ENCODE measurements at places on chromosomes 4 and X. TPM values are rescaled to one million over a fixed set of nuclear protein-coding genes. Genes with fewer than 3 reads are reported as not detected.

Gene UCP1
- not detected for total RNA-seq

Gene FGFR3
- 34.3 TPM for total RNA-seq

Gene TMSB15C
- 4.0 TPM for total RNA-seq

Gene CHIC1
- total RNA-seq: 8.5 TPM

DNA sequence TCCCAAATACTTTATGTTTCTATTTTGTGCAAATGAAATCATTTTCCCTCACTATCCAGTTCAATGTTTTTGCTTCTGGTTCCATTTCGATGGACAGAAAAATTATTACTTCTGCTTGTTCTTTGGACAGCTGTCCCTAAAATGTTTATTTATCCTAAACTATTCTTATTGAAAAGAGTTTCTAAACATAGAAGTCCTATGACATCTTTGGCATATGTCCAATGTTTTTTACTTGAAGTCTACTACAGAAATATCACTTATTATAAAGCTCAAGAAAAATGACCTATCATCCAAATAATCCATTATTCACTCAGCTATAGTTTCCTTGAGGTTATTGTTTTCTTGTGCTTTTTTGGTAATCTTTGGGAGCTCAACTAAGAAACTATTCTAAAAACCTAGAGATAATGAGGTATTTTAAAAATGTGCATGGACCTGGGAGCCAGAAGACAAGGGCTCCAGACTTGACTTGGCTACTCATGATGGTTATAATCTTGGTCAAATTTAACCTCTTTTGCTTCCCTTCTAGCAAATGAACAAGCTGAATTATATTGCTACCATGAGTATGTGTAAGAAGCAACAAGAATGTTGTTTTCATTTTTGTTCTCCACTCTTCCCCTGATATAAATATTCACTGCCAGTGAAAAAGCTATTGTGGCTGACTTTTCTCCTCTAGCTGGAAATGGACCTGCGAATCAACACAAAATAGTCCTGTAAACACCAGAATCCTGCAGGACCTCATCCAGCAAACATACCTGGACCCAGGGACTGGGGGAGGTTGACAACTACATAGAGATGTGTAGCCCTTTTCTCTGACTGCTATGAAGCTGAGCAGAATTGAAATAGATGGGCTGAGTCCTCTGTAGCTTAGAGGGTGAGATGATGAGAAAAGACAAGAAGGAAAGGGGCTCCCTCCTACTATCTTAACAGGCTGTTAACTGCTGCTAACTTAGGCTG is 137.4 kb downstream of the FRYL start:
- H3K4me3 ChIP-seq: no peak overlapping the region
- H3K27me3 ChIP-seq: no peaks in the 10 kb centered on the region
- DNase-seq: no peak
- no peak overlapping the region for H3K27ac ChIP-seq
- no peaks in the 10 kb centered on the region for H3K36me3 ChIP-seq

DNA sequence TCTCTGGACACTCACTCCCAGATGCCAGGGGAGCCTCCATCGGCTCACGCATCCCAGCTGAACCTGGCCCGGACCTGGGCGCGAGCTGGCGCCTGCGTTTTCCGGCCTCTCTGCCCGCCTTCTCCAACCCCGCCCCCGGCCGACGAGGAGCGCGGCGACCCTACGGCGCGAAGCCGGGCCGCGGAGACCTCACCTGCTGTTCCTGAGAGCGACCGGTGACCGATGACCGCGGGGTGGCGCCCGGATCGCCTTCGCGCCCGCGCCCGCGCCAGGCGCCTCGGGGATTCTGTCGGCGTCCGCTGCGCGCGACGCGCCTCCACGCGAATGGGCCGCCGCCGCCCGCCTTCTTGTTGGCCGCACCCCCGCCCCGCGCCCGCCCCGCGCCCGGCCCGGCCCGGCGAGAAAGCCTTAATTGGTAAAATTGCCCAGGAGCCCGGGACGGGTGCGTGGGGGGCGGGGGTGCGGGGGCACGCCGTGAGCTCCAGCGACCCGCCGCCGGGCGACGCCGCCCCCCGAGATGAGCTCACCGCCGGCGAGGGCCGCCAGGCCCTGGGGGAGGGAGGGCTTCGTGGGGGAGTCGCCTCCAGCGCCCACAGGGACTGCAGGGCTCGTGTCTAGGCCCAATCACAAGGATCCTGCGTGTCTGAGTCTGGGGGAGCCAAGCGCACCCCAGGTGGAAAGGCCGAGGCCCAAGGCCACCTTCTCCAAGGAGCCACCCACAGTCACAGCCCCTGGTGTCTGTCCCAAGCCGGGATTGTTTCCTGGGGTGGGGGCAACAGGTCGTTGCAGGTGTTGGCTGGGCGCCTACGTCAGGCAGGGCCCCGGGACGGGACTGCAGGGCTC is at the start of gene FLNA:
TSS of gene FLNA (minus strand) at position 322 of the 843 bp plus-strand sequence. CDS start 3,389 bp downstream, outside the sequence.
- H3K4me1 ChIP-seq: no peaks in the 10 kb centered on the region
- peak within 1 kb of the TSS; percentile 80 for H3K27ac ChIP-seq
- peak; percentile 72 for DNase-seq

GRCh38 chr4:179836179-179837075 is 2394.2 kb upstream of the AGA start:
- no peaks in the 10 kb centered on the region for H3K4me1 ChIP-seq
- H3K4me3 ChIP-seq: no peak overlapping the region
- H3K27ac ChIP-seq: no peak overlapping the region
- no peak for DNase-seq

GRCh38 chr4:16692524-16692923 is 205.9 kb downstream of the LDB2 start:
- H3K4me3 ChIP-seq: no peak overlapping the region
- no peak overlapping the region for H3K27ac ChIP-seq
- no peaks in the 10 kb centered on the region for H3K36me3 ChIP-seq
- H3K27me3 ChIP-seq: no peaks in the 10 kb centered on the region
- H3K4me1 ChIP-seq: no peaks in the 10 kb centered on the region

DNA sequence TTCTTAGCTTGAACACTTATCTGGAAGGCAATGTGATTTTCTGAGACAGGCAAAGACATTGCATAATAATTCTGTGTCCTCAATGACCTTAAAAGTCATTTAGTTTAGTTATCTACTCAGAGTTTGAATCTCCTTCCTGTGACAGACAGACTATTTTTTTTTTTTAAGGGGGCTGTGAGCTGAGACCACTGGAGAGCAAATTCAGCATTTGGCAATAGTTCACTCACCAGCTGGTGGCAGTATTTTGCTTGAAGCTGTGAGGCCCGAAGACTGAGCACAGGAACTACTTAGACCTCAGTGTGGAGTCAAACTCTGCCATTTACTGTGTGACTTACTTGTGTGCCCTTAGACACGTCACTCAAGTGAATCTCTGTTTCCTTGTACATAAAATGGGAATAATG is 22.9 kb upstream of the CPE start:
- no peak overlapping the region for H3K4me3 ChIP-seq
- H3K27ac ChIP-seq: no peak overlapping the region
- DNase-seq: peak; percentile 27
- no peaks in the 10 kb centered on the region for H3K27me3 ChIP-seq
- no peaks in the 10 kb centered on the region for H3K36me3 ChIP-seq
- peaks cover 24% of the 10 kb centered on the region for H3K4me1 ChIP-seq

GRCh38 chr4:153119626-153120025 is 84.6 kb upstream of the TRIM2 start:
- H3K27me3 ChIP-seq: no peaks in the 10 kb centered on the region
- H3K4me1 ChIP-seq: peaks cover 17% of the 10 kb centered on the region
- no peak for DNase-seq
- no peak overlapping the region for H3K27ac ChIP-seq

DNA sequence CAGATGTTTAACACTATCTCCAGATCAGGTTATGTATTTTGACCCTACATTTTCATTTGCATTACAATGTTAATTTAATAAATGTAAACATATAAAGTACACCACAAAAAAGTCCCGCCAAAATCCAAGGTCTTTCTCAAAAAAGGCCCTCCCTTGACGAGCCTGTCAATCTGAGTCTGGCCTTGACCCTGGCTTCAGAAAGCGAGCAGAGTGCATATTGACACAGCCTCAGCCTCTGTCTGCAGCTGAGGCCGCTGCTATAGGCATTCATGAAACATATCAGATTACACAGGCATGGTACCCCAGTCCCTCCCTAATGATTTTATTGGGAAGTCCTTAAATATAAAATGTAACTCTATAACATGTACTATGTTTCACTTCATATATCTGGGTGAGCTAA is 6.2 kb downstream of the MBNL3 start:
- no peak overlapping the region for H3K27ac ChIP-seq
- no peaks in the 10 kb centered on the region for H3K36me3 ChIP-seq
- no peaks in the 10 kb centered on the region for H3K27me3 ChIP-seq

GRCh38 chr4:48898733-48899431 is 7.7 kb downstream of the OCIAD2 start:
- peaks cover 64% of the 10 kb centered on the region for H3K36me3 ChIP-seq
- no peaks in the 10 kb centered on the region for H3K27me3 ChIP-seq
- peak overlapping the region; percentile 82 for H3K27ac ChIP-seq
- peaks cover 22% of the 10 kb centered on the region for H3K4me1 ChIP-seq
- DNase-seq: peak; percentile 14

DNA sequence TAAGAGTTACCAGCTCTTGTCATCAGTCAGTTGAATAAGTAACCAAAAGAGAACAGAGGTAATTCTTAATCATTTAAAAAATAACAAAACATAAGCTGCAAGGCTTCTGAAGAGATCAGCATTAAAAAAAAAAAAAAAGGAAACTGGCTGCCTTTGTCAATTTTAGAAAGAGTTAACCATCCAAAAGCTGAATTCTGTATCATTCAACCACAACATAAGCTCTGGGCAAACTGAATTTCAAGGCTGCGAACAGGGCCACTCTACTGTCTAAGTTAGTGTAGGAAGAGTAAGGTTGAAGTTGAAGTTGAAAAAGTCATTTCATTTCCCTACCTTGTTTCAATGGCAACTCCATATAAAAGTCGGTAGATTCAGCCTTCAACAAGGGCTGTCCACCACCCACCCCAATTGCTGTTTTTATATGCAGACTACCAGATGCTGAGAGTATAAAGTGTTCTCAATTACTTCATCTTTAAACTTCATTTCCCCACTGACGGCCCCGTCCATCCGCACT is 1.1 kb upstream of the LIN54 start:
- H3K4me3 ChIP-seq: peak overlapping the region; percentile 93
- DNase-seq: no peak
- peaks cover 40% of the 10 kb centered on the region for H3K36me3 ChIP-seq

DNA sequence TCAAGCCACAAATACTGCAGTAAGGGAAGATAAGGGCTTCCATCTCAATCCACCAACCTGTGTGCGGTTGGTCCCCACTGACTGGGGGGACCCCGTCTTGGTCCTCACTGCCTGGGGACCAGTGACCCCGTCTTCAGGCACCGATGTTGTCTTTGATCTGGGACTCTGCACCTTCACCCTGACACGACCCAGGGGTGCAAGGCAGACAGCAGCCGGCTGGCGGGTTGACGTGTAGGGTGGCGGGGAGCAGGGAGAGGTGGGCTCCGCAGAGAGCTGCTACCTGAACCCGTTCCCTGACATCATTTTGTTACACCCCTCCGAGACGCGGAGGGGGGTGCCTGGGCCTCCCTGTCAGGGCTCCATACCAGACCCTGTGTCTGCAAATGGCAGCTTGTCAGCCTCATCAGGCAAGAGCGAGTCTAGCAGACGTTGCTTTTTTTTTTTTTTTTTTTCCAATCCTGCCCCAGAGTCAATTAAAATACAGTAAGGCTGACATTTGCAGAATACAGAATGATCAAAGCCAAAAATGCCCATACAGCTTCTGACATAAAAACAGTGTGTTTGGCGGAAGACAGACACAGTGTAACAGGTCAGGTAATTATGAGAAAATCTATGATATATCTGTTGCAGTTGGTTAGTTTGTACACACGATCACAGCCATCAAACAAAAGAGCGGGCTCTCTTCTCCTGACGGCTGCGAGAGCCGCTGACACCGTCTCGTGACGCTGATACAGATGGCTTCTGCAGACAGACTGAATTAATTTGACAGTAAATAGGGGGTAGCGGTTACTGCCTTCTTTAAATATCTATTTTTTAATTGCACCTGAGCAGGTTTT is 118.6 kb downstream of the CRLF2 start:
- no peaks in the 10 kb centered on the region for H3K4me1 ChIP-seq
- no peak overlapping the region for H3K27ac ChIP-seq
- no peaks in the 10 kb centered on the region for H3K36me3 ChIP-seq

- no peaks in the 10 kb centered on the region for H3K4me1 ChIP-seq
- no peaks in the 10 kb centered on the region for H3K27me3 ChIP-seq
- H3K36me3 ChIP-seq: no peaks in the 10 kb centered on the region
- no peak overlapping the region for H3K4me3 ChIP-seq
- no peak for DNase-seq
Measured at GRCh38 chrX:136115126-136115903, 32.0 kb upstream of the FHL1 start.

DNA sequence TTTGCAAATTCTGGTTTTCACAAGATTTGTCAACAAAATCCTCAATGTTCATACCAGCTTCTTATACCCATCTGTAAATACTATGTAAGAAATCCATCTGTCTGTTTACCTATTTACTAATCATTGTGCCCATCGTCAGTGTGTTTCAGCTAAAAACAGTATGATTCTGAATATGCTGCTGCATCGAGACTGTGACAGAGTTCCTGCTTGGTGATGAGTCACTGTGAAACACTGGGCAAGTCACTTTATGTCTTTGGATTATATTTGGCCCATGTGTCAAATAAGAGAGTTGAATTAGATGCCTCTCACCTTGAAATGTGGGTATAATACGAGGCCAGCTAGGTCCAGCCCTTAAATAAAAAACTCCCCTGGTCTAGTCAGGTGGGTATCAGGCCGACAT is 79.3 kb downstream of the CBLL2 start:
- no peaks in the 10 kb centered on the region for H3K36me3 ChIP-seq
- H3K27me3 ChIP-seq: no peaks in the 10 kb centered on the region
- H3K4me1 ChIP-seq: no peaks in the 10 kb centered on the region
- no peak overlapping the region for H3K27ac ChIP-seq

DNA sequence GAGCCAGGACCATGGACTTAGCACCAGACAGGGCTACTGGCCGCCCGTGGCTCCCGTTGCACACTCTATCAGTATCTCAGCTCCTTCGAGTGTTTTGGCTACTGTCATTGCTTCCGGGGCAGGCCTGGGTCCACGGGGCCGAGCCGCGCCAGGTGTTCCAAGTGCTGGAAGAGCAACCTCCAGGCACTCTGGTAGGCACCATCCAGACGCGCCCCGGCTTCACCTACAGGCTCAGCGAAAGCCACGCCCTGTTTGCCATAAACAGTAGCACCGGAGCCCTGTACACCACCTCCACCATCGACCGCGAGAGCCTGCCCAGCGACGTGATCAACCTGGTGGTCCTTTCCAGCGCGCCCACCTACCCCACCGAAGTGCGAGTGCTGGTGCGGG is 1.6 kb downstream of the FAT4 start:
- H3K4me1 ChIP-seq: no peaks in the 10 kb centered on the region
- peak overlapping the region; percentile 96 for H3K4me3 ChIP-seq
- peaks cover 37% of the 10 kb centered on the region for H3K36me3 ChIP-seq
- H3K27ac ChIP-seq: peak overlapping the region; percentile 54
- H3K27me3 ChIP-seq: no peaks in the 10 kb centered on the region

- no peaks in the 10 kb centered on the region for H3K27me3 ChIP-seq
- no peaks in the 10 kb centered on the region for H3K4me1 ChIP-seq
- no peaks in the 10 kb centered on the region for H3K36me3 ChIP-seq
- H3K27ac ChIP-seq: no peak overlapping the region
- H3K4me3 ChIP-seq: no peak overlapping the region
Measured at GRCh38 chr4:183751106-183751505, 92.0 kb downstream of the TRAPPC11 start.

- H3K27me3 ChIP-seq: no peaks in the 10 kb centered on the region
- H3K36me3 ChIP-seq: no peaks in the 10 kb centered on the region
- H3K4me1 ChIP-seq: peaks cover 11% of the 10 kb centered on the region
- H3K27ac ChIP-seq: no peak overlapping the region
- H3K4me3 ChIP-seq: no peak overlapping the region
Measured at GRCh38 chr4:94695384-94695783, 62.4 kb upstream of the BMPR1B start.
